ENCODE measurements at places on chromosomes 3 and 15. TPM values are rescaled to one million over a fixed set of nuclear protein-coding genes. Genes with fewer than 3 reads are reported as not detected.

RHOV gene
- total RNA-seq: not detected

FYTTD1 gene
- 38.8 TPM for total RNA-seq

CACNA1D gene
- 0.15 TPM for total RNA-seq

DCP1A gene
- total RNA-seq: 27.6 TPM

SHQ1 gene
- total RNA-seq: 24.2 TPM

GOLGA6A gene
- not detected for total RNA-seq

NR2E3 gene
- total RNA-seq: not detected

ALS2CL gene
- total RNA-seq: 15.5 TPM

MBNL1 gene
- total RNA-seq: 559 TPM

KLHDC8B gene
- 1.7 TPM for total RNA-seq

STARD9 gene
- 11.6 TPM for total RNA-seq

SLC28A1 gene
- total RNA-seq: not detected

TAGLN3 gene
- total RNA-seq: 0.47 TPM

ETV5 gene
- 0.50 TPM for total RNA-seq

FSTL1 gene
- total RNA-seq: 0.37 TPM

SOX14 gene
- not detected for total RNA-seq

PLA2G4E gene
- not detected for total RNA-seq

Measured in activated CD4-positive, alpha-beta T cell treated with anti-CD3 and anti-CD28 coated beads, Interleukin-2, amount 10 ng/mL, durations not matched to agents 7 days and 5 days (primary cell).